ENCODE measurements at places on chromosomes 7 and 10. TPM values are rescaled to one million over a fixed set of nuclear protein-coding genes. Genes with fewer than 3 reads are reported as not detected.

Gene OPN1SW
- not detected for total RNA-seq

Gene DNAH11
- 0.63 TPM for total RNA-seq

Gene COL26A1
- not detected for total RNA-seq

Gene RHOBTB1
- 28.9 TPM for total RNA-seq

Gene PIP
- not detected for total RNA-seq

Gene SPAG6
- not detected for total RNA-seq

Gene HOXA6
- 0.36 TPM for total RNA-seq

Gene CUBN
- 1.4 TPM for total RNA-seq

Gene TAS2R41
- total RNA-seq = not detected

Gene ANKRD1
- 667 TPM for total RNA-seq

Gene GPC2
- 5.6 TPM for total RNA-seq

Gene DNAJC12
- 0.45 TPM for total RNA-seq

Gene SORCS1
- not detected for total RNA-seq

Gene ARMC3
- not detected for total RNA-seq

Gene CSGALNACT2
- total RNA-seq = 15.0 TPM

Gene GRID2IP
- total RNA-seq = under 0.01 TPM

Gene SLC26A4
- total RNA-seq = 0.99 TPM

Gene NUTM2E
- total RNA-seq = not detected

Gene LGI1
- total RNA-seq = not detected

Gene TFEC
- total RNA-seq = 1.0 TPM

Gene TMEM213
- not detected for total RNA-seq

Gene PNLIPRP1
- not detected for total RNA-seq

Gene NUB1
- total RNA-seq = 29.2 TPM

Gene DKK1
- total RNA-seq = 86.2 TPM

Gene YKT6
- total RNA-seq = 105 TPM

Gene RET
- total RNA-seq = 0.09 TPM

Gene EGR2
- total RNA-seq = 0.18 TPM

Gene IGFBP1
- 0.47 TPM for total RNA-seq

Gene ADARB2
- total RNA-seq = 0.18 TPM

Gene NMT2
- 81.8 TPM for total RNA-seq

Gene SLC13A1
- not detected for total RNA-seq

Gene AOAH
- not detected for total RNA-seq

Gene CELF2
- 10.5 TPM for total RNA-seq
